ENCODE measurements at places on chromosomes 6 and 20. TPM values are rescaled to one million over a fixed set of nuclear protein-coding genes. Genes with fewer than 3 reads are reported as not detected.

DNA sequence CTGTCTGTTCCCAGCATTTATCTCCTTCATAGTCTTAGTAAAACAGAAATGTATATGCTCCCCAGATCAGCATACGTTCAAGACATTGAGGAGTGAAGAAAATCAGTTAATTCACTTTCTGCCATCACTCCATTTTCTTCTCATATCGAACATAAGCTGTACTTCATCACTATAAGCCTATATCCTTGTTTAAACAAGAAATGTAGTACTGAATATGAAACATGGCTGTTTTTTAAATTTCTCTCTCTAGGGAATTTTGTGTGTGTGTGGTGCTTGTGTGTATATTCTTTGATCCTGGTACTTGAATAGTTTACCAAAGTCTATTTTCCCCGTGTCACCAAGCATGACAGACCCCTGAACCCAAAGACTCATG lies 107.1 kb downstream of the HFE start:
- H3K27me3 ChIP-seq, result no peaks in the 10 kb centered on the region
- H3K4me1 ChIP-seq, result peaks cover 20% of the 10 kb centered on the region
- no peak for DNase-seq
- H3K27ac ChIP-seq, result peak overlapping the region; percentile 98

DNA sequence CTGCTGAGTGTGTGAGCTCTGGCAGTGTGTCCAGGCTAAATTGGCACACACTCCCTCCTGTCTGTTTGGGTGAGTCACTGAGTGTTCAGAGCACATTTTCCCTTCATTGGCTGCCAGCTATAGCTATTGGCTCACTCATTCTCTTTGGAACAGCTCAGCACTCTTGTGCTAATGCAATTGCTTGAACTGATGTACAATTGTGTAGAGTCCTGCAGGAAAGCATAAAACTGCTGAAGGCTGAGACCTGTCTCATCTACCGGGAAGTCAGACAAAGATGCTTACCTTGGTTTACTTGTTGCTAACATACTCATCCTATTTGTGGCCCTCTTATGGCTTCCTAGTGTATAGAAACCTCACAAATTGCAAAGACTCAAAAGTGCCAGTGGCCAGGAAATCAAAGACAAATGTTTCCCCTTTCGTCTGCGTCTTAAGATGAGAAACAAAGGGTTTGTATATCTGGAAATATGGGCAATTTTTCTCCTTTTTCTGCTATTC lies 351.0 kb downstream of the BCKDHB start:
- DNase-seq, result no peak
- peaks cover 8% of the 10 kb centered on the region for H3K36me3 ChIP-seq
- H3K27ac ChIP-seq, result no peak overlapping the region
- no peaks in the 10 kb centered on the region for H3K27me3 ChIP-seq
- no peak overlapping the region for H3K4me3 ChIP-seq

GRCh38 chr6:13733178-13733887 lies 21.7 kb upstream of the RANBP9 start:
- DNase-seq, result no peak
- H3K36me3 ChIP-seq, result no peaks in the 10 kb centered on the region
- H3K4me1 ChIP-seq, result no peaks in the 10 kb centered on the region
- no peaks in the 10 kb centered on the region for H3K27me3 ChIP-seq
- peak overlapping the region; percentile 33 for H3K4me3 ChIP-seq
- H3K27ac ChIP-seq, result no peak overlapping the region

C6orf52 gene
- total RNA-seq, result 3.7 TPM

FAM209B gene
- not detected for total RNA-seq

GRCh38 chr20:57287901-57288300 lies 21.5 kb upstream of the BMP7 start:
- H3K4me3 ChIP-seq, result peak overlapping the region; percentile 59
- H3K36me3 ChIP-seq, result no peaks in the 10 kb centered on the region
- DNase-seq, result no peak
- peaks cover 64% of the 10 kb centered on the region for H3K4me1 ChIP-seq
- peak overlapping the region; percentile 42 for H3K27ac ChIP-seq
- H3K27me3 ChIP-seq, result peaks cover 4% of the 10 kb centered on the region

DNA sequence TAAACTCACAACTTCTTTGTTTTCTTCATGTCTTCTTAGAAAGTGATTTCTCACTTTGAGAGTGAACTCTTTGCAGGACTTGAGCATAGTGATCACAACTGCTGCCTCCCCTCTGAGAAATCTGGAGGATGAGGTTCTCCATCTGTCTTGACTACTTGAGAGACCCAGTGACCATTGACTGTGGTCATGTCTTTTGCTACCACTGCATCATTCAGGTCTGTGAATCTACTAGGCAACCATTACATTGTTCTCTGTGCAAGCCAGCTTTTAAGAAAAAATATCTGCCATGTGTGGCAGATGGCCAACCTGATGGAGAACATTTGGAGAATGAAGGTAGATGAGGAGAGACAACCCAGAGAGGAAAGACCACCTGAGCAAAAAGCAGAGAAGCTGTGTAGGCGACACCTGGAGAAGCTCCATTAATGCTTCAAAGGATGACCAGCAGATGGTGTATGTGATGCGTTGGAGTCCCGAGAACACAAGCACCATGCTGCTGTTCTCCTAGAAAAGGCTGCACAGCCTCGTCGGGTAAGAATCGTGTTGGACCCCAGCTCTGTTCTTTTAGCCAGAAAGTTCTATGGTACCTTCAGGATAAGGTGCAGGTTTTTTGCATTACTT lies 25.1 kb upstream of the TRIM26 start:
- peaks cover 30% of the 10 kb centered on the region for H3K27me3 ChIP-seq
- no peak overlapping the region for H3K4me3 ChIP-seq
- H3K27ac ChIP-seq, result no peak overlapping the region
- no peaks in the 10 kb centered on the region for H3K36me3 ChIP-seq

DNA sequence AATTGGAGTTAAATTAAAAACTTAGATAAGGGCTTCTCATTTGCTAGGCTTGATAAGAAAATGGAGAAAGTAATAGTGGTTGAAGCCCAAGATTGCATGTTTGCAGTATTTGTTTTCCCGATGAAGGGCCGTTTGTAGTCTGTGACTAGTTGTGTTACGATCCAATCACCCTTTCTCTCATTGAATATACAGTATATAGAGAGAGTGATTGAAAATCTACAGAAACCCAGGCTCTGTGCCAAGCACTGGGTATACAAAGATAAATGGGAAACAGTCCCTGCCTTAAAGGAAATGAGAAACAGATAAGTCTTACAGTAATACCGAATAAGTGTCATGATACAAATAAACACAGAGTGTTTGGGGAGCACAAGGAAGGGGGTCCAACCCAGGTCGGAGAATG lies 55.2 kb upstream of the CDKAL1 start:
- H3K27me3 ChIP-seq, result no peaks in the 10 kb centered on the region
- H3K36me3 ChIP-seq, result peaks cover 33% of the 10 kb centered on the region
- no peak for DNase-seq
- H3K4me1 ChIP-seq, result peaks cover 17% of the 10 kb centered on the region

GFOD1 gene
- total RNA-seq, result 4.8 TPM

SYNGAP1 gene
- 74.1 TPM for total RNA-seq

DNA sequence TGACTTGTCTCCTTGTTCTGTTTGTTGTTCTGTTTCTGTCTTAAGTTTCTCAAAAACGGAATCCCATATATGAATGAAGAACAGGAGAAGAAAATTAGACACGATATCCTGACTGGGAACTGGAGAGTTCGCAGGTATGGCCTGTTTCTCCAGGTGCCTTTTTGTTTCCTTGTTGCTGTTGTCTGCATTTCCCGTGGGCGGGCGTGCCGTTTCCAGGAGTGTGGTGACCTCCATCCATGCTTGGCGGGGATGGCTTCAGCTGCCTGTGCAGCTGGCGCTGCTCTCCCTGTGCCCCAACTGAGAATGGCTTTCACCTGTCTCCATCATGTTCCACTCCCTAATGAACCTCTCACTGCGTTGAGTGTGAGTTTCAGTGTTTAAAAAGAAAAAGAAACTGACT lies 4.4 kb downstream of the PNLDC1 start:
- no peak overlapping the region for H3K27ac ChIP-seq
- H3K4me1 ChIP-seq, result no peaks in the 10 kb centered on the region
- no peak overlapping the region for H3K4me3 ChIP-seq
- H3K36me3 ChIP-seq, result no peaks in the 10 kb centered on the region

DNA sequence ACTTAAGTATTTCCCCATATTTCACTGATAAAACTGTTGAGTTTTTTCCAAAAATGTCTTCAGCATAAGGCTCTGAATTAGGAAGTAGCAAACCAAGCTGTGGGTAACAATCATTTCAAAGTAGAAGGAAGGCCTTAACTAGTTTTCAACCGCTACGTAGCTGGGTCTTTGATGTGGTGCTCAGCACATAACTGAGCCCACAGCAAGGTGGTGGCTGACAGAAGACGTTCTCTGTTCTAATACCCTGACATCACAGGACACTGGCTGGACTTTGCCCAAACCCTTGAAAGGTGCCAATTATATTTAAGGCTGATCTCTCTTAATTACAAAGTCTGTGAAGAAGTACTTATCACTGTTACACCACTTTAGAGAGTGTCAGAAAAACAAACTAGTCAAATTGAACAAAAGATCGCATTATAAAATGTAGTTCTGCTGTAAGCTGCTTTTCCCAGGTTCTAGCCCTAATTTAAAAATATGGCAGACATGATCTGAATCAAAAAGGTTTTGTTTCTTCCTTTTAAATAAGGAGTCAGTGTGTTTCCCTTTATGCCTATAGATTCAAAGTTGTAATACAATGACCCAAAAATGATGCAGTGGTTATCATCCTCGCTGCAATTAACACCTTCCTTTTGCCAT lies 26.7 kb downstream of the MAN1A1 start:
- H3K36me3 ChIP-seq, result peaks cover 3% of the 10 kb centered on the region
- DNase-seq, result no peak
- no peak overlapping the region for H3K27ac ChIP-seq

DBNDD2 gene
- 12.8 TPM for total RNA-seq

DNA sequence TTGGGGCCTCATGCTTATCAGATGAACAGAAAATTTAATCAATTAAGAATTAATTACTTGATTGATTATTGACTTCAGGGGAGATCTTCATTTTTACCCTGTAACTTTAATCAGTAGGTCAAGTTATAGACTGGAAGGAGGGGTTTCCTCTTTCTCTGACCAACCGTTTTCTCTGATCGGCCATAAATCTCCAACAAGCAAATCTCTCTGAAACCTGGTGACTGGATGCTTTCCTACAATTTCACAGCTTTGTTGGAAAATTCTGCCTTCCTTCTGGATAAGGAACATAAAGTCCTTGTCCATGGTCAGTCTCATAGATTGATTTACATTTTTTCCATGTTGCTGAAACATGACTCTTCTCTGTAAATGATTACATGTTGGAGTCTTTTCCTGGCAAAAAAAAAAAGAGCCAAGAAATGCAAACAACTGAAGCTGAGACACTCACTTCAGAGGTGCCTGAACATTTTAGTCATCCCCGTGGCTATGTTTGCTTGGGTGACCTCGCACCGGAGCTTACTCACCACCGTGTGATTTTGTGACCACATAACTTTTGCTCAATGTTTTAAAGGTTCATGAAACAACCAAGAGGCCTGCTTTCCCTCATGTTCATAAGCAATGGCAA lies 31.0 kb downstream of the IRF4 start:
- no peak overlapping the region for H3K4me3 ChIP-seq
- H3K27me3 ChIP-seq, result peaks cover 8% of the 10 kb centered on the region
- no peak for DNase-seq
- H3K4me1 ChIP-seq, result peaks cover 4% of the 10 kb centered on the region
- no peaks in the 10 kb centered on the region for H3K36me3 ChIP-seq

DNA sequence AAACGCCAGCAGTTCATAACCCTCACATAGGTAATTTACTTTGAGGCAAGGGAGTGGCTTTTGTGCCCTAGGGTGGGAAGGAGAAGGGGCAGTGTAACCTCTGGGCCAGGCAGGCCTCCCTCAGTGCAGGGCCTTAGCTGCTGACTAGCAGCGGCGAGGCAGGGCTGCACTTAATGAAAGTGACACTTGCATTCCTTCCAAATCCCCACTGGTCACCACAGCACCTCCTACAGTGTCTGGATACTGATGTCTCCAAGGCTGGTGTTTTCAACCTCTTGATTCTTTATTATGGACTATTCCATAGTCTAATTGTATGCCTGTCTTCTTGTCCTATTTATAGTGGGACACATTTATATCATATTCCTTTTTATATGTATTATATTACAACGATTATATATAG lies 152.7 kb downstream of the LY86 start:
- no peak overlapping the region for H3K4me3 ChIP-seq
- no peak for DNase-seq
- H3K36me3 ChIP-seq, result no peaks in the 10 kb centered on the region

DNA sequence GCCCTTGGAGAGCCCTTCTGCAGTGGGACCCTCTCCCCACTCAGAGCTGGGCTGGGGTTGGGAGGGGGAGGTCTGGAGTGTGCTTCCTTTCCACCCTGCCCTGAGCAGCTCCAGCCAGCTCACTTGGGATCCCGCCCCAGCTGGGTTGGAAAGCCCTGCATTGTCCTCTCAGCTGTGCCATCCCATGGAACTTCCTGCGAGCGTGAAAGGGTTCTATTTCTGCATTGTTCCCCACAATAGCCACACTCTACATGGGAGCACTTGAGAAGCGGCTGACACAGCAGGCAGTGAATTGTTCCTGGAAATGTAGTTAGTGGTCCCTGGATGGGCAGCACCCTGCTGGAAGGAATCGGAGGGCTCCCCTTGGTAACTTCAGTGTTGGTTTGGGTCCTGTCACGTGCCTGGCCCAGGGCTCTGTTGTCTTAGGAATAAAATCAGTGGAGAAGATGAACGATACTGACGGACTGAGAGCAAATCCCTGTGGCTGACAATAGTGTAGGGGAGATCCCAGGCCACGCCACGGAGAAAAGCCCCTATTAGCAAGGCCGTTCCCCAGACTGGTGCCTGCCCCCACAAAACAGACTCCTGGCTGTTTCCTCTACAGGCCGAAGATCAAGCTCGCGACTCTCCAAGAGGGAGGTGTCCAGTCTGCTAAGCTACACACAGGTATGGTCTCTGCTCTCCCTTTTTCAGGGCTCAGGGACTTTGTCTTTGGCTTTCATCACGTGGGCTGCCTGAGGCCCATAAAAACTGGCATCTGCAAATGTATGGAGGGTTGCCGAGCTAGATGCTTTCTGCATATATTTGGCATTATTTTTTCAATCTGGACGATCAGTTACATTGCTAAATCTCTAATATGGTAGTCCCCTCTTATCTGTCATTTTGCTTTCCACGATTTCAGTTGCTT lies 18.8 kb downstream of the DNMT3B start:
- no peak for DNase-seq
- no peak overlapping the region for H3K4me3 ChIP-seq
- H3K36me3 ChIP-seq, result no peaks in the 10 kb centered on the region
- no peak overlapping the region for H3K27ac ChIP-seq
- no peaks in the 10 kb centered on the region for H3K27me3 ChIP-seq
- peaks cover 22% of the 10 kb centered on the region for H3K4me1 ChIP-seq

DIDO1 gene
- 49.7 TPM for total RNA-seq

- H3K27me3 ChIP-seq, result no peaks in the 10 kb centered on the region
- no peak overlapping the region for H3K4me3 ChIP-seq
- no peaks in the 10 kb centered on the region for H3K4me1 ChIP-seq
- H3K27ac ChIP-seq, result no peak overlapping the region
- DNase-seq, result no peak
- H3K36me3 ChIP-seq, result no peaks in the 10 kb centered on the region
These were observed 550.5 kb upstream of the MARCKS start for GRCh38 chr6:113306552-113307145.

- peak overlapping the region; percentile 91 for H3K27ac ChIP-seq
- H3K36me3 ChIP-seq, result no peaks in the 10 kb centered on the region
- H3K27me3 ChIP-seq, result no peaks in the 10 kb centered on the region
- H3K4me3 ChIP-seq, result peak overlapping the region; percentile 62
- peaks cover 5% of the 10 kb centered on the region for H3K4me1 ChIP-seq
- no peak for DNase-seq
These were observed 37.1 kb upstream of the EZR start for GRCh38 chr6:158856261-158856660.

- DNase-seq, result no peak
- no peaks in the 10 kb centered on the region for H3K36me3 ChIP-seq
- H3K27ac ChIP-seq, result no peak overlapping the region
- H3K27me3 ChIP-seq, result no peaks in the 10 kb centered on the region
These were observed 37.6 kb downstream of the TTLL9 start for GRCh38 chr20:31908016-31908415.
